ENCODE measurements at places on chromosomes 5 and 9.

GRCh38 chr9:136851941-136852663 lies at the start of gene MAMDC4:
MAMDC4 (plus strand) TSS chr9:136852346; CDS start chr9:136852417, 71 bp downstream.
- no peak for DNase-seq

GRCh38 chr9:134983506-134984371 lies 66.0 kb upstream of the FCN1 start:
- DNase-seq: no peak

DNA sequence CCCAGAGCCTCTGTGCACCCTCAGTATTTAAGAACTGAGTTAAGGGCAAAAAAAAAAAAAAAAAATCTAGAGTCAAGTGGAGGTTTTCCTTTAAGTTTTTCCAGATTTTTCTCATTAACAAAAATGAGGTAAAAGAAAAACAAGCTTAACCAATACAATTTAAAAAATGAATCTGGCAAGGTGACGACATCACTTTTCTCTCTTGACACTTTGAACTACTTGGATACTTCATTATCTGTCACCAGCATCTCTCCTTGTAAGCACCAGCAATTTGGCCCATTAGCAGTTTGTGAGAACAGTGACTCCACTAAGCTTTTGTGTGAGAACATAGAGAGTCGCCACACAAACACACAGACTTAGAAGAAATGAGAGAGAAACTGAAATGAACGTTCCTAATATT lies 345.7 kb upstream of the SLC30A5 start:
- no peak for DNase-seq

DNA sequence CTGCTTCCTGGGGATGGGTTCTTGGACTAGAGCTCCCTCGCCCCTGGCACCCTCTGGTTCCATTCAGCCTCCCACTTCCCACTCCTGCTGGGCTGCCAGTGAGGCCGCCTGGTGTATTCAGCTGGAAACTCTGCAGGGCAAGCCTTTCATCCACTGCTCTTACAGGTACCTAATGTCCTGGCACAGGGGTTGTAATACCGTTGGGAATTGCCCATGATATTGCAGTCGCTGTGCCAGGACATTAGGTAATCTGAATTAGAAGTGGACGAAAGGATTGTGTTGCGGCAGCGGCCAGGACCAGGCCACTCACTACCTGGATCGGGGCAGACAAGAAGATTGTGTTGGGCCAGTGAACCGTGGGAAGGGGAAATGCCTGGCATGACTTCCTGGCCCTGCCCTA lies 13.1 kb downstream of the TMOD1 start:
- DNase-seq: no peak

DNA sequence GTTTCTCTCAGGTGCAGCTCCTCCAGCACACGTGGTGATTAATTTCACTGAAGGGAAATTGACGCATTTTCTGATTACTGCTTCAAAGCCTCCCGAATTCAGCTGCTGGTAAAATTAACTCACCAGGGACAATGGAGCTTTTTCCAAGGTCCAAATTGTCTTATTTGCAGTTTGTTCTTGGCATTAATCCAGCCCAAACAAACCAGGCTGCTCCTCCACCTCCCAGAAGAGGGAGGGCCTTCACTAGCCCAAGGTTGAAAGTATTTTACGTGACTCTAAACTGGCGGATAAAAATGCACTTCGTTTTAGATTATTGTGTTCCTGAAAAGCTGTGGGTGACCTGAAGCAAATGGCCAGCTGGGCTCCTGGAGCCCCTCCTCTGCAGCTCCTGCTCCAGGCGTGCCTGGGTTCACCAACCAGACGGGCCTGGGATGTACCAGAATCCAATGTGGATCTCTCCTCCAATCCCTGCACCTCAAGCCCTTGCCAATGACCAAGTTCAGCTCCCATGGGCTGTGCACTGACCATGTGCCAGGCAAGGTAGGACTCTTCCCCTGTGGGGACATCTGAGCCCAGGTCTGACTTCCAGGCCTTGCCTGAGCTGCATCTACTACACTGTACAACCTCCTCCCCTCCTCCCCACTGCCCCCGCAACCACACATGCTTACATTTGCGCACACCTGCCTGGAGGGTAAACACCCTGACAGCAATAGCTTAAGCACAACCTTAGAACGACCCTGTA lies 193.4 kb downstream of the CDK5RAP2 start:
- DNase-seq: no peak

DNA sequence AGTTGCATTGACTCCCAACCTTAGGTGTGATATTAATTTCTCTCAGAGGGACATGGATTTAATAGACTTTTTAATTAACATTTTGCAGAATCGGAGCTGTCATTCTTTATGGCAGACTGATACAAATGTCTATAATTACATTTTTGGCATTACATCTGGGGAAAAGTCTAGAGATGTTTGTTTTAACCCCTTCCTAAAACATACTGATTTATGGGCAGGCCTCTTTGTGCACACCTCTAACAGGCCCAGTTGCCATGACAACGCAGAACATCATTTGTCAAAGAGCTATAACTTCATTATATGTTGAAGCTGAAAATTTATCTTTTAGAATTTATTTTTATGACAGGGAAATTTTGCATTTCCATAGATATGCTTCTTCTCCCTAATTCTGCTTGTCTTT lies 158.5 kb downstream of the NTRK2 start:
- DNase-seq: no peak

DNA sequence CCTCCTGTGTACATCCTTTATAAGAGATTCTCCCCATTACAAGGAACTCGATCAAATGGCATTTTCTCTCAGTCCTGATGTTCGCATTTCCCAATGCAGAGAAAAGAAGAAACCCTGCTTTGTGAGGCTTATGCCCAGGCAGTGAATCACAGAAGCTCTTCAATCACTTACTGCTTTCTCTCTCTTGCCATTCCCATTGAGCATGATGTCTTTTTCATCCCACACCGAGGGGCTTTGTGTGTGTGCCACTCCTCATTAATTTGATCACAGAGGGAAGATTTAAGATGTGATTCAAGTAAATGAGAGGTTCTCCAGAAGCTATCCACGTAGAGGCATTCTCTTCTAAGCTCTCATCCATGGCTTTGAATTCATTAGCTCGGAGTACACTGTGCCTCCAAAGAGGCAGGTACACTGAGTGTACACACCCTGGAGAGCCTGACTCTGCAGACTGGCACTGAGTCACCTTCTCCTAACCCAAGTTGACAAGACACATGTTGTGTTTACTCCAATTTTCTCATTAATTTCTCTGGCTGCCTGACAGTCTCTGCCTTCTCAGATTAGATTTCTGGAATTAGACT lies 45.4 kb downstream of the MFAP3 start:
- no peak for DNase-seq

- no peak for DNase-seq
These were observed 24.1 kb downstream of the QRFP start for GRCh38 chr9:130872508-130872907.

DNA sequence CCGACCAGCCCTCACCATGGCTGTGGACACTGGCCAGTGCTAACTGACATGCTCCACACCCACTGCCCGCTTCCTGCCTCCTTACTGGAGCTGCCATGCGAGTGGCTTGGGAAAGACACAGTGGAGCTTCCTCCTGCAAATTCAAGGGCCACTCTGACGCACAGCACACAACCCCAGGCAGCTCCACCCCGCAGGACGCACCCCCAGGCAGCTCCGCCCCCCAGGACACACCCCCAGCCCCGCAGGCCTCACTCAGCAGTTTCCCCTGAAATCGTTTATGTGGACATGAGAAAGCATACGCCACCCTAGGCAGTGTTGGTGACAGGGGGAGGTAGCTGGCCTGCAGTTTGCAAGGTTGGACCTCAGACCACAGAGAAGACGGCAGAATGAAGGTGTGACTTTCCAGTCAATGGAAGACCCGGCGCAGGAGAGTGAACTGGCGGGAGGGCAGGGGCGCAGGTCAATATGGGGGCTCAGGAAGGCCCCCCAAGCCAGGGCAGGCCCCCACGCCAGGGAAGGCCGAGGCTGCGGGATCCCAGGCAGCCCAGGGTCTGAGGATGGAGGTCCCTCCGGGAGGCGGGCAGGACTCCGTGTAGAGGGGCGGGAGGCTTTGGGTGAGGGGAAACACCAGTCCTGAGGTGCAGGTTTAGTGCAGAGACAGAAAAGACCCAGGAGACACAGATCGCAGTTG lies 21.6 kb downstream of the LPCAT1 start:
- DNase-seq: no peak

- DNase-seq: no peak
These were observed 291.2 kb downstream of the BRINP1 start for GRCh38 chr9:119078015-119078414.

DNA sequence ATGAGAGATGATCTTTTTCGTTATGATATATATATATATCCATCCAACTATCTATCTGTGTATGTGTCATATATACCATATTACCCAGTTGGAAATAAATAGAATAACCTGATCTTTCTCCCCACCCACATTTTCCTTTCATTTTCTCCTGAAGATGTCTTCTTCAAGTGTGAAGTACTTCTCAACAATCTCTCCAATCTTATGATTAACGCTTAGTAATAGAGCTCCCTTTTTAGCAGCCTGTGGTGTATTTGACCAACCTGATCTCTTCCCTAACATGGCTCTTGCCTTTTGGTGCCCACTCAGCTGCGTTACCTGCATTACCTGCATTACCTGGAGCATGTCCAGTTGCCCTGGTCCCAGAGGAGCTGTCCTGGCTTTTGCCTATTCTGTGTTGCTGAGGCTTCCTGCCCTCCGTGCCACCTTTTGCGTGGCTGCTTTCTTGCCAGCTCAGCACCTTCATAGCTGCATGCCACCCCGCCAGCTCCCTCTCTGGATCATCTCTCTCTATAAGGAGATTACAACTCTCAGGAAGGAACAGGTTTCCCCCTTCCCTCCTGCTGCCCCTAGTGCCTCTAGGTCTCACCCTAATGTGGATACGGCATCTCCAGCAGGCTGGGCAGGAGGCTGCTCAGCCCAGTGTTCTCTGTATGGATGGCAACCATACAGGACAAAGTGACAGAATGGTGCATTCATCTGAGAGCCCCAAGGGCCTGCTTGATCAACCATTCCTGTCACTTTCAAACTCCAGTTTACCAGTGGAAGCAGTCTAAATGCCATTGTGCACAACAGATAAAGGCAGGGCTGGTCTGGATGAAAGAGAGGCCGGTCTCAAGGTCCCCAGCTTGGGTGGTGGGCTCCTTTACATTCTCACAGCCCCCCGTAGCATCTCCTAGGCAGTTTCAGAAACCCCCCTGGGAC lies 126.7 kb downstream of the GADD45G start:
- no peak for DNase-seq

DNA sequence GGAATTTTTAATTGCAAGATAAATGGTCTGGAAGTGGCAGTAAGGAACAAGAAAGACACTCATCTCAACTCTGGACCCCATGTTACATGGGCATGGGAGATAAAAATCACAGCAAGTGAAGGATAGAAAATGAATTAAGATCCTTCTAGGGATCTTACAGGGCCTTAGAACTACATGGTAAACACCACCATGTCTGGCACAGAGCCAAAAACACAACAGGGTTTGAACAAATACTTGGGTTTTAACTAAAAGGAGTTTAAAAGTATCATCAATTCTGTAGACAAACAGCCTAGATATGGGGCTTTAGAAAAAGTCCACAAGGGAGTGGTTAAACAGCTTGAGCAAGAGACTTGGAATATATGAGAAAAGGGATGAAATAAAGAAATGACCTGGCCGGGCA lies 366.4 kb downstream of the ARL15 start:
- DNase-seq: no peak

DNA sequence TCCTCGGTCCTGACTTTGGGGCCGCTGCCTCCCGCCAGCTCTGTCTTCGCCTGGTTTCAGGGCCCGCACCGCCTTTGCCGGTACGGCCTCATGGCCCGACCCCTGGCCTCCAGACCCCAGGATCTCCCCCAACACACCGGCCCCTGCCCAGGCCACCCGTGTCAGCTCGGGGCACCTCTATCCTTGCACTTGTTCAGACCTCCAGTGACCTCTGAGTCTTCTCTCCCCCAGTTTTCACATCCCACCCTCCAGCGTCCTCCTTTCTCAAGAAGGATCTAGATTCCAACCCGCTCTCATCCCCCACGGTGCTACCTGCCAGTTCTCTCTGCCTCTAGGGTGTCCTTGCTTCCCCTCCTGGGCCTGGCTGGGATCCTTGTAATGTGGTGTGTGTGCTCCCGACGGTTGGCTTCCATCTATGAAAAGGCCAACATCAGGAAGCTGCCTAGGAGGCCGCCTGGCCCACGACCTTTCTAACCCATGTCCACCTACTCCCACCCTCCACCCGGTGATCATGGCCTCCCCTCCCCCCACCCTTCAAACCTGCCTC lies 61.1 kb downstream of the SPATA31C2 start:
- no peak for DNase-seq

DNA sequence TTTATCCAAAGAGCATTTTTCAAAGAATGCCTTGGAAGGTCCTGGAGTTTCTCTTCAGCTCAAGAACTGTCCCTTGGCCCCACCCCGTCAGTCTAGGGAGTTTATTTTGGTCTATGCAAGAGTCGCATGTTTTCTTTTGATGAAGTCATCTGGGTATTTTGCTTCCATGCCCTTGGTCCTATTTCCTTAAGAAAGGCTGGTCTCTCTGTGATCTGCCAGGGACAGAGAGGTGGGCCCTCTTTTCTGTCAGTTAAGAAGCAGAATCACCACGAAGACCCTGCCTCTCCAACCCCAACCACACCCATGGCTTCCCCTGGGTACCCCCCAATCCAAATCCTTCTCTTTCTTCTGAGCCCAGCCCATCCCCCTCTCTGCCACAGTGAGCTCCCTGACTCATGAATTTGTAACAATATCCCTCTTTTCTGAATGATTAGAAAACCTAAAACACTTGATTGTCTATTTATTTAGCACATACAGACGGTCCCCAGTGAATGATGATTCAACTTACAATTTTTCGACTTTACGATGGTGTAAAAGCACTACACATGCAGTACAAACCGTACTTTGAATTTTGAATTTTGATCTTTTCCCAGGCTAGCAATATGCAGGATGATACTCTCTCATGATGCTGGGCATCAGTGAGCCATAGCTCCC lies 163.5 kb upstream of the ADRA1B start:
- no peak for DNase-seq

GRCh38 chr9:96660692-96661248 lies 5.7 kb upstream of the PRXL2C start:
- DNase-seq: no peak

DNA sequence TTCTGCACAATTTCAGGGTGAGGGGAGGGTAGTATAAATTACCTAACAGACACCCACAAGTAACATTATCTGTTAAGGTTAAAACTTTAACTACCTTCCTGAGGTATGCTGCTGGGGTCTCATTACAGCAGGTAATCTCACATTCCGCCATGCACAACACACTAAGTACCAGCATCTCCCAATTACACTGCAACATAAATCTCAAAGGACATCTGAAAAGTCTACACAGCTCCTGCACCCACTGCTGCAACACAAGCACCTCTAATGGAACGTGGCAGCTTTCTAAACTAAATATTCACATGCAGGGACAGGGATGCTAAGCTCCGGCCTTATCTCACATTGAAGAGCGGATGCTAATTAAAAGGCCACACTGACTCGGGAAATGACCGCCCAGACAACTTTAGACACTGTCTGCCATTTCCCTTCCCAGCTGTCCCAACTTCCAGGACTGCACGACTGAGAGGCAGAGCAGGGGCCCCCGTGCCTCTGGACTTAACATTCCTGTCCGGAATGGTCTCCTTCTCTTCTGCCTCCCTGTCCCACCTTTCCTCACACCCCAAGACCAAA lies 45.9 kb downstream of the PSMB7 start:
- DNase-seq: no peak

- DNase-seq: no peak
These were observed 379.9 kb upstream of the ACTBL2 start for GRCh38 chr5:57862471-57862911.
